ENCODE measurements at places on chromosomes 6 and 20. TPM values are rescaled to one million over a fixed set of nuclear protein-coding genes. Genes with fewer than 3 reads are reported as not detected.

MAP7 gene
- 0.19 TPM for polyA plus RNA-seq

FNDC11 gene
- 1.6 TPM for polyA plus RNA-seq

EMILIN3 gene
- 0.16 TPM for polyA plus RNA-seq

PXMP4 gene
- polyA plus RNA-seq, result 7.1 TPM

WFDC5 gene
- not detected for polyA plus RNA-seq

NNAT gene
- polyA plus RNA-seq, result 8.2 TPM

SLC29A1 gene
- 23.2 TPM for polyA plus RNA-seq

CALHM6 gene
- polyA plus RNA-seq, result 1.5 TPM

SIRPB2 gene
- polyA plus RNA-seq, result not detected

PRELID3B gene
- 18.0 TPM for polyA plus RNA-seq

BPIFB4 gene
- not detected for polyA plus RNA-seq

DLK2 gene
- 2.8 TPM for polyA plus RNA-seq

DNAAF9 gene
- 6.9 TPM for polyA plus RNA-seq

SYCP2 gene
- polyA plus RNA-seq, result 0.31 TPM

THBS2 gene
- polyA plus RNA-seq, result 97.3 TPM

UBD gene
- polyA plus RNA-seq, result not detected

XKR7 gene
- not detected for polyA plus RNA-seq

PCED1A gene
- 33.4 TPM for polyA plus RNA-seq

PIGU gene
- polyA plus RNA-seq, result 31.1 TPM

MAS1 gene
- polyA plus RNA-seq, result not detected

CYP21A2 gene
- polyA plus RNA-seq, result 0.10 TPM

LRRC73 gene
- polyA plus RNA-seq, result 0.31 TPM

ECT2L gene
- polyA plus RNA-seq, result not detected

TNXB gene
- 0.42 TPM for polyA plus RNA-seq

LINC00237 gene
- not detected for polyA plus RNA-seq

IMPG1 gene
- not detected for polyA plus RNA-seq

NKAPL gene
- 0.49 TPM for polyA plus RNA-seq

KIAA0408 gene
- 1.4 TPM for polyA plus RNA-seq

Measured in IMR-90 (cell line).